Stimulated activated CD4-positive, alpha-beta T cell treated with anti-CD3 and anti-CD28 coated beads, TNF-alpha, amount 100 ng/mL, for 48 hours (primary cell): ENCODE measurements at places on chromosomes 5 and 9.

DNA sequence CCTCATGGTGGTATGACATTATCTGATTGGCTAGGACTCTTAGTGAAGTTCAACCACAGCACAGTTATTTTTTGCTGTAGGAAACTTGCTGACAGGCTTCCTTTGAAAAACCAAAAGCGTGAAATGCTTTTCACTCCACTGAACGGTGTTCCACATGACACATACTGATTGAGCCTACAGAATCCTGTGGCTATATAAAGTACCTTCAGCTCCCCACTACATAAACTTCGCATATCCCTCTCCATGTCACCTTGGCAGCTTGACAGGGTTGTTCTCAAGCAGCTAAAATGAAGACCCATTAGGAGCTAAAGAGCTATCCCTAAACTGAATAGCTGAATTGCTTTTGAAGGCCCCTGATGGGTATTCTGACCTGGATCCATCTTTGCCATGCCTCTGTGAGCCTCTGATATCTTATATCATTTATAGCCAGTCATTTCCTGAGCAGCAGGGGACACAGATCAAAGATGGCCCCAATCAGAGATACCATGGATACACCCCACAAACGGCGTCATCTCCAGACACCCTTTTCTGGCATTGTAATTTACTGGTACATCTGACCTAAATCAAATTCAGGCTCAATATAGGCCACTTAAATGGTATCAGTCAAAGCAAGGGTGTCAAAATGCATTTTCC, 91.5 kb downstream of the APBA1 start:
- no peak for DNase-seq

DNA sequence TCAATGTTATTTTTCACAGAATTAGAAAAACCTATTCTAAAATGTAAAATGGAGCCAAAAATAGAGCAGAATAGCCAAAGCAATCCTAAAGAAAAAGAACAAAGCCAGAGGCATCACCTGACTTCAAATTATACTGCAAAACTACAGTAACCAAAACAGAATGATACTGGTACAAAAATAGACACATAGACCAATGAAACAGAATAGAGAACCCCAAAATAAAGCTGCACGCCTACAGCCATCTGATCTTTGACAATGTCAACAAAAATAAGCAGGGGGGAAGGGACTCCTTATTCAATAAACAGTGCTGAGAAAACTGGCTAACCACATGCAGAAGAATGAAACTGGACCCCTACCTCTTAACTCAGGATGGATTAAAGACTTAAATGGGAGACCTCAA, 65.8 kb upstream of the PDE4D start:
- no peak for DNase-seq

GRCh38 chr5:110884005-110884404, 145.2 kb downstream of the SLC25A46 start:
- DNase-seq, result no peak

DNA sequence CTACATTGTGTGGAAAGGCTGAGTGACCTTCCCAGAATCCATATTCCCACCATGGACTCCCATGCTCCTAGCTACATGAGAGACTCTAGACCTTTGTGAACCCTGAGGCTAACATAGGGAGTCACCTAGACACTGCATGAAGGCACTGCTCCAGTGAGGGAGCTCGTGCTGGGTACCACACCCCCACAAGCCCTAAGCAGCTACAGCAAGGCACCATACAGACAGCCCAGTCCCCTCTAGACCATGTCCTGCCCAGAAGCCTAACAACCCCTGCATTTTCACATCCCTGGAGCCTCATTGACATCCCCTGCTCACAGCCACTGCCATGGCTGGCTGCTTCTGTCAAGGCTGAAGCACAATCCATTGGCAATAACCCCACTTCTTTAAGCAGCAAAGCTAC, 176.5 kb upstream of the CTNND2 start:
- no peak for DNase-seq

DNA sequence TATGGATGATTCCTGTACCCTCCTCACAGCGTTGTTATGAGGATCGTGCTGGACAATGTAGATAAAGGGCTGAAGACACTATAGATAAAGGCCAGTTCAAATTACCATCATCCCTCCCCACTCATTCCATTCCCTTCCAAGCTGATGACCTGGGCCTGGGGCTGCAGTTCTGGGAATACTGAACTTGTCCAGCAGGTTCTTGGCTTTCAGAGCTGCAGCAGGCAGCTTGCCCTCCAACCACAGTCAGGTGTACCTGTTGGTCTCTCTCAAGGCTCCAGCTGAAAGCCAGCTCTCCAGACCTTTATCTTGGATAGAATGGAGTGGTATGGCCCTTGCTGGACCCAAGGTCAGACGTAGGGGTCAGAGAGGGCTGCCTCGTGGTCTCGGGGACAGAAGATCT, 92.5 kb downstream of the PCDH1 start:
- no peak for DNase-seq

DNA sequence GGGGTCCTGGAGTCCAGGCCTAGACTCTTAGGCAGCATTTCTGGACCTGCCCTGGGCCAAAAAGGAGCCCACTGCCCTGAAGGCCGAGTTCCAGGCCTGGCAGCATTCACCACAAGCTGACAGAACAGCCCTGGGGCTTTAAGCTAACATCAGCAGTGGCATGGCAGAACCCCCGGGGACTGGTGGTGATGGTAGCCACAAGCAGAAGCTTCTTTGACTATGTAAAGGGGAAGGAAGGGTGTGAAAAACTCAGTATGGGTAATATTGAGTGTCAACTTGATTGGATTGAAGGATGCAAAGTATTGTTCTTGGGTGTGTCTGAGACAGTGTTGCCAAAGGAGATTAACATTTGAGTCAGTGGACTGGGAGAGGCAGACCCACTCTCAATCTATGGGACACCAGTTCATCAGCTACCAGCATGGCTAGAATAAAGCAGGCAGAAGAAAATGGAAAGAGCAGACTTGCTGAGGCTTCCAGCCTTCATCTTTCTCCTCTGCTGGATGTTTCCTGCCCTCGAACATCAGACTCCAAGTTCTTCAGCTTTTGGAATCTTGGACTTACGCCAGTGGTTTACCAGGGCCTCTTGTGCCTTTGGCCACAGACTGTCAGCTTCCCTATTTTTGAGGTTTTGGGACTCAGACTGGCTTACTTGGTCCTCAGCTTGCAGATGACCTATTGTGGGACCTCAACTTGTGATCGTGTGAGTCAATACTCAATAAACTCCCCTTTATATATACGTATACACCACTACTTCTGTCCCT, 661.0 kb upstream of the C9orf72 start:
- DNase-seq, result no peak

GRCh38 chr9:114375386-114376175, 12.2 kb downstream of the AKNA start:
- no peak for DNase-seq

DNA sequence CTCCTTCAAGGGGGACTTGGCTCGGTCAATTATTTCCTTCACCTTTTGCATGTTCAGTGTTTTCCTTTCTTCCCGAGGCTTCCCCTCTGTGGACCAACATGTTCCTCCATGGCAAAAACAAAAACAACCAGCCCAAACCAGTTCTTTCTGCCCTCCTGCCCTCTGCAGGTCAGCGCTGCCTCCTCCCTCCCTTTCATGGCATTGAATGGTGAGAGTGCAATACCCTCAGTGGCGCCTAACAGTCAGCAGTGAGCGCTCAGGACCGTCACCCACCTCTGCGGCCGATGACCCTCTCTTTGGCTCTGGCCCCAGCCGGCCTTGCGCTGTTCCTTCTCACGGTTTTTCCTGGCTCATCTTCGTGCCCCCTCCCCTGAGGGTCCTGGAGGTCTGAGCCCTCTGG, 34.4 kb upstream of the GNE start:
- DNase-seq, result no peak

- no peak for DNase-seq
These were observed 110.5 kb downstream of the NUDT12 start for GRCh38 chr5:103452089-103452488.

DNA sequence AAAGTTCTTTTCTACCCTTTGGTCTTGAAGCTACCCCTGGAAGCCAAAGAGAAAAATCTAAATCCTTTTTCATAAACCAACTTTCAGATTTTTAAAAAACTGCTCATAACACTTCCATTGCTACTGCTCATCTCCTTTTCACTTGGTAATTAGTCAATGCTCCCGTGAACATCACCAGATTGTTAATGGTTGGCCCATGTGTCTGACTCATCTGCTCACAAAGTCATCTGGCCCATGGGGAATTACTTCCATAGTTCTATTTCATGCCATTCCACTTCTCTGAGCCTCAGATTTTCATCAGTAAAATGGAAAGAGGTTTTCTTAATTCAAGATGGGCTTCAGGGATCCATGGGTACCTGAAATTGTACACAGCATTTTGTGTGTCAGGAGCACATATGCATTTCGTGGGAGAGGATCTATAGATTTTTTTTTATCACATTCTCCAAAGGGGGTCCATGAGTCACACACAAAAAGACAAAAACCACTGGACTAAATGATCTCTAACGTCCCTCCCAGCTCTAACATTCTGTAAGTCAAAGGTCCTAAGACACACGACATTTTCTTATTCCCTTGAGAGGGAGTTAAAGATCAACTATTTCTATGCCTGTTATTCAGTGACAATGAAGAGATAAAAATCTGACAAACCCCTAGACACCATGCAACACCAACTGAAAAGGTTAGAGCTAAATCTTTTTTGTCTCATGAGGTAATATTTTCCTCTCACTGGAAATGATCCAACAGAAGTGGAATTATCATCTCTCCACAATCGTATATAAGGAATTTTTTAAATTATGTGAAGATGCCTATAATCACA, 75.4 kb downstream of the TEX10 start:
- DNase-seq, result no peak

DNA sequence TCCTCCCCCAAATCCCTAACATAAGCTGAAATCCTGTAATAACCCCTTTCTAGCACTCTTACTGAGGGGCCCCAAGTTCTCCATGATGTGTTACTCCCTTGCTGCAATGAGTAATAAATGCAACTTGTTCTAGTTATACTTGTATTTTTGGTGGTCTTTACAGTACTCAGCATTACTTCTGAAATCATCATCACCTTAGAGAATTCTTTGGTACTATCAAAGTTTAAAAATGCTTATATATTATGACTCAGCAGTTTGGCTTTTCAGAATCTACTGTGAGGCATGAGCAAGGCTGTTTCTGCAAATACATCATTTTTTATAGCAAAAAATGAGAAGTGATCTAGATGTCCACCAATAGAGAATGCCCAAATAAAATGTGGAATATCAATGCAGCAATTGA, 20.7 kb upstream of the ROPN1L start:
- no peak for DNase-seq

- DNase-seq, result no peak
These were observed 135.7 kb downstream of the FGF18 start for GRCh38 chr5:171555160-171555559.

GRCh38 chr5:109161914-109162683, 247.7 kb downstream of the PJA2 start:
- DNase-seq, result no peak

GRCh38 chr5:136200761-136201160, 7.8 kb upstream of the SMIM32 start:
- no peak for DNase-seq

DNA sequence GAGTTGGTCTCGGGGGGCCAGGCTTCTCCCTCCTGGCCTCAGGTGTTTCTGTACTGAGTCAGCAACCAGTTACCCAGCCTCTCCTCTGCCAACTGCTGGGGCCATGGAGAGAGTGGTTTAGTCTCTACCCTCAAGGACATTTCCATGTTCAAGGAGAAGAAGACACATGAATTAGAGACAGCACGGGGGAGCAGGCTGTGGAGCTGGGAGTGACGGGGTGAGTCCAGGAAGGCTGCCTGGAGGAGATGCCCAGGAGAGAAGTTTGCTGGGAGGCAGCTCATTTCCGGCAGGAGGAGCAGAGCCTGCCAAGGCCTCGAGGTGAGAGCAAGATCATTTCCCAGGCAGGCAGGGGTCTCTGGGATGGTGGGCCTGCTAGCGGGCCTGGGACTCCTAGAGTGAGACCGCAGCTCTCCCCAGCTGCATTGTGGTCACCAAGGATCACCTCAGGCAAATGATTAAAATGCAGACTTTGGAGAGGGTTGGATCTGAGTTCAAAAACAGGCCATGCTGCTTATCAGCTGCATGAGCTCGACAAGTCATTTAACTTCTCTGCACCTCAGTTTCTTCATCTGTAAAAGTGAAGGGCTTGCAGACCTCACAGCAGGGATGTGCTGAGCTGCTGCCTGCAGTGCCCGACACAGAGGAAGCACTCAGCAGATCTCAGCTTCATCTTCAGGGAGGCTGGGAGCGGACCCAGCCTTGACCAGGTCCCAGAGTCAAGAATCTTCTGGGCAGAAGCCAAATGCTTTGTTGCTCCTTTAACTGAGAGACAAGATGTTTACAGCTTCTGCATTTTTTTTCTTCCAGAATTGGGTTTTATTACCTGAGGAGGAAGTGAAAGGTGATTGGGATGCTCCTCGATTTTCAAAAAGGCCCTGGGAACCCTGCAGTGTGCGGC, 35.2 kb downstream of the NEK6 start:
- no peak for DNase-seq

- DNase-seq, result no peak
These were observed 218.5 kb downstream of the C9orf50 start for GRCh38 chr9:129402371-129402739.

DNA sequence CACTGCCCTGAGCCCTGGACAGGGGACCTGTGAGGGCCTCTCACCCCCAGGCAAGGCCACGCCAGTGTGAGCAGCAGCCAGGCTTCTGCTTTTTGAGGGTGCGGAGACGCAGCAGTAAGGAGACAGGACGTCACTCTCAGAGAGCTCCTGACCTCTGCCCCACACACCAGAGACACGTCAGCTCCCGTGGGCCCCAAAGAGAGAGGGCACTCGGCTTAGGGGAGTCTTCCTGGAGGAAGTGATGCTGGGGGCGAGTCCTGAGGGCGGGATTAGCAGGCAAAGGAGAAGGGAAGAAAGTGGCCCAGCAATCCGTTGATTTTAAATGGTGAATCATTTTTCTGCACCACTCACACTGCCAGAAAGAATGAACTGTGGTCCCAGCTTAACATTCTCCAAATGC, 24.0 kb upstream of the SLC9A3 start:
- no peak for DNase-seq

- no peak for DNase-seq
These were observed 114.4 kb downstream of the VPS13A start for GRCh38 chr9:77291714-77292113.

GRCh38 chr5:177495243-177496060, 2.0 kb downstream of the PDLIM7 start:
- DNase-seq, result no peak

GRCh38 chr5:9046756-9047481, 499.0 kb downstream of the SEMA5A start:
- DNase-seq, result no peak

DNA sequence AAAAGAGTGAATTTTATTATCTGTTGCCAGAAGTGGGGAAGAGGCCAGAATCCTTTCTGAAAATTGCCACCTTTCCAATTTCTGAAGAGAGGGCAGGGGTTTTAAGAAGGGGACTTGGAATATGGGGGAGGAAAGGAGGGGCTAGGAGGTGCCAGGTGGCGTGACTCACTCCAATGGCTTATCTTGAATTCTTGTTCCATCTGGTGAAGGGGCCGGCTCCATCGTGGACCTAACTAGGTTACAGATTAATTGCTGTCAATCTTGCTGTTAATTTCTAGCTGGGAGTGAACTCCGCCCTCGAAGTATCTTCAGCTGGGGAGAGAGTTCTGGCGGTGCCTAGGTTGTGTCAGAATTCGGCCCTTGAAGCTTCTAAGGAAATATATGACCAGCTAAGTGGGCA, 138.7 kb downstream of the YTHDC2 start:
- DNase-seq, result no peak

GRCh38 chr9:110021891-110022290, 186.1 kb downstream of the C9orf152 start:
- DNase-seq, result no peak
